AG20443 (cell line): ENCODE measurements at places on chromosomes 7 and 10.

- no peak for DNase-seq
Observed at GRCh38 chr7:81688622-81689411, 81.0 kb downstream of the HGF start.

GRCh38 chr10:124504711-124505110 is 43.1 kb downstream of the LHPP start:
- DNase-seq: no peak

GRCh38 chr10:29737074-29737593 is 102.4 kb upstream of the SVIL start:
- DNase-seq: peak; percentile 95

DNA sequence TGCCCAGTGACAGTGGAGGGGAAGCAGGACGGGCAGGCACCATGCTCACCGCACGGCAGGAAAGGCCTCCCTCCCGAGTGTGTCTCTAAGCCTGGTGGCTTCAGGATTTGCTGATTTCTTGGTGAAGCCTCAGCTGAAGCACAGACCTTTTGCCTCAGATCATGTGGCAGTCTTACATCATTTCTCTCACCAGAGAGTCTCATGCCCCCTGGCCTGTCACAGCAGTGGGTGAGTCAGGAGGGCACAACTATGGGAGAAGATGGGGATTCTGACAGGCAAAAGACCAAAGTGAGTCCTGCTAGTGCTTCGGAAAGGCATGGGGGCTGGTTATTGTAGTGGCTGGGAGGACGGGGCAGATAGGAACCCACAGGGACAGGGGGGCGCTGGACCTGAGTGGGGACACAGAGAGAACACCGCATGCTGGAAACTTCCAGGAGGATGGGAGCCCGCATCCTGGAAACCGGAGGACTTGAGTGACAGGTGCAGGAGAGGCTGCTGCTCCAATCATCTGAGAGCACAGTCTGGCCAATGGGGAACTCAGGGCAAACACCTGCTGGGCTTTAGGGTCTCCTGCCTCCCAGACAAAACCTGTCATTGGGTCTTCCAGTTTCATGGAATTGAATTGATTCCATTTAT is 166.8 kb downstream of the ADARB2 start:
- no peak for DNase-seq

GRCh38 chr10:90888387-90888786 is 16.6 kb downstream of the RPP30 start:
- DNase-seq: no peak

GRCh38 chr10:72889391-72889831 is 4.1 kb upstream of the OIT3 start:
- no peak for DNase-seq

- peak; percentile 45 for DNase-seq
Observed at GRCh38 chr7:17147409-17147808, 151.0 kb upstream of the AHR start.

DNA sequence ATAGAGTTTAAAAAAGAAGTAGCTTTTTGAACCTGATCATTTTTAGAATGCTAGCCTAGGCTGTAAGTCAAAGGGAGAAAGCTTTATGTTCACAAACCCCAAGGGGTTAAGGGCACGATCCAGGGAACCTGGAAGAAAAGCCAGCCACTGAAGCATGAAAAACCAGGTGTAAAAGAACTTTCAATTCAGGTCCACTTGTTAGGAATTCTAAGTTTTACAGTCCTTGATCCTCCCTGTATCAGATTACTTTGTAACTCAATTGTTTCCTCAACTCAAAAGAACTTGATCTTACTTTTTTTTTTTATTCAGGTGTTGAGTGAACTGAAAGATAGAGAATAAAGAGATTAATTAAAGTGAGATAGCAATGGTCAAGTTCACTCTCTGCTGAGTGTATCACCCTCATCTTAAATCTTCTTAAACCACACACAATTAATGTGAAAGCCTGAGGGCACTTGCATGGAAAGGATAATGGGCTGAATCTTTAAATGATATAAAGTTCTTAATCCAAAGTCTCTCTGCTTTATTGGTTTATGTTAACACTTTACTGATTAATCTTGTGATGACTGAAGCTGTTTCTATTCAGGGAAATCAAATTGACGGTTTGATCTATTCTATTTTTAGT is 672.2 kb upstream of the LRRN3 start:
- no peak for DNase-seq

DNA sequence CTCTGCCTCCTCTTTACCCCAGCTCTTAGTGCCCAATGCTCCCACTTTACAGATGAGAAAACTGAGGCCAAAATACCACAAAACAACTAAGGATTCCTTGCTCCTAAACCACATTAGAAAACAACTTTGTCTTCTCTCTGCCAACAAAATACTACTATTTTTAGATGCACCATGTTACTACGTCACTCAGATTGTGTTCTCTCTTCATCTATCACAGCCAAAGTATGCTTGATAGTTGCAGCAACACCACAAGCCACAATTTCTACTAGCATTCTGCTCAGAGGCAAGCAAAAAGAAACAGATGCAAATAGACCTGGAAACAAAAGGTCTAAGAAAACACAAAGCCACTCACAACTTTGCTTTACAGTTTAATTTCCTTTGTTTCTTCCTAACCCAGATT is 3.3 kb upstream of the PDE1C start:
- DNase-seq: no peak

- no peak for DNase-seq
Observed at GRCh38 chr10:117710181-117710798, 167.7 kb downstream of the EMX2 start.

DNA sequence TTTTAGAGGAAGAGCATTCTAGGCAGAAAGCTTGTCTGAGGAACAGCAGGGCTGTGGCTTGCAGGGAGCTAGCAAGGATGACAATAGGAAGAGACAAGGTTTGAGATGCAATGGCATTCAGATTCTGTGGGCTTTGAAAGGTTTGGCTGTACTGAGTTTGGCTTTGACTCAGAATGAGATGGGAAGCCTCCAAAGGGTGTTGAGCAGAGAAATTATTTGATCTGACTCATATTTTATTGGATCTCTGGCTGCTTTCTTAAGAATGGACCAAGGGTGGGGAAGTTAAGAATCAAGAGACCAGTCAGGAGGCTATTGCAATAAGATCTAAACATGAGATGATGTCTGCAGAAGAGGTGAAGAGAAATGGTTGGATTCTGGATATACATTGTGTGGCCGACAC is 273.2 kb downstream of the CDK14 start:
- peak; percentile 14 for DNase-seq

DNA sequence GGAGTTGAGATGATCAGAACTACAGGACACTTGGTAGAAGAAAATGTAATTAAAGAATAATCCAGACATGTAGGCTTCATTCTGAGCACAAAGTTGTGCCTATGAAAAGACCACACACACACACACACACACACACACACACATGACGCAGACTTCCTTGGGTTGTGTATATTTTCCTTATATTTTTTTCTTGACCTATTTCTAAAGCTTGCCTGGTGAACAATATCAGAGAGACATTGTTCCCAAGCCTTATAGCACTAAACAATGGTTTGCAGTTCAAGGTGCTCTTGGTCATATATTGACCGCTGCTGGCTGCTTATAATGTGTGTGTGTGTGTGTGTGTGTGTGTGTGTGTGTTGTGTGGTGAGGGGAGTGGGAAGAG is 202.7 kb downstream of the PRPF18 start:
- DNase-seq: no peak

- DNase-seq: peak; percentile 11
Observed at GRCh38 chr7:40604601-40605438, 470.0 kb downstream of the SUGCT start.

GRCh38 chr10:60387531-60387930 is 2.1 kb downstream of the ANK3 start:
- no peak for DNase-seq

- no peak for DNase-seq
Observed at GRCh38 chr10:46227936-46228562, 58.7 kb upstream of the ANTXRL start.

- no peak for DNase-seq
Observed at GRCh38 chr7:139562491-139562890, 39.0 kb downstream of the CLEC2L start.

- peak; percentile 63 for DNase-seq
Observed at GRCh38 chr7:43658718-43659548, 70.4 kb downstream of the COA1 start.

- DNase-seq: no peak
Observed at GRCh38 chr10:10418387-10418786, 599.3 kb upstream of the CELF2 start.

DNA sequence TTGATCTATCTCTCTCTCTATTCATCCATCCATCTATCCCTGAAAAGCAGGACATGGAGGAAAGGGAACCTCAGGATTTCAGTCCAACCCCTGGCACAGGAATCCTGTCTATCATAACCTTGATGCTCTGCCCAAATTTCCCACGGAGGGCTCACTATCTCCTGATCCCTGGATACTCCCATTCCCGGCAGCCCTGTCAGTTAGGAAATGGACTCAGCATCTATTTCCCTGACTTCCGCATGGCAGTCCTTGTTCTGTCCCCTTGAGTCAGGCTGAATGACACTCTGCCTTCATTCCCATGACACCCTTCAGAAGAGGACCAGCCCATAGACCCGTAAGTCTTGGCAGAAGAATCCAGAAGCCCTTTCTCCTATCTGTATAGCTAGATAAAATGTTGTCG is 77.7 kb downstream of the VWA2 start:
- no peak for DNase-seq

DNA sequence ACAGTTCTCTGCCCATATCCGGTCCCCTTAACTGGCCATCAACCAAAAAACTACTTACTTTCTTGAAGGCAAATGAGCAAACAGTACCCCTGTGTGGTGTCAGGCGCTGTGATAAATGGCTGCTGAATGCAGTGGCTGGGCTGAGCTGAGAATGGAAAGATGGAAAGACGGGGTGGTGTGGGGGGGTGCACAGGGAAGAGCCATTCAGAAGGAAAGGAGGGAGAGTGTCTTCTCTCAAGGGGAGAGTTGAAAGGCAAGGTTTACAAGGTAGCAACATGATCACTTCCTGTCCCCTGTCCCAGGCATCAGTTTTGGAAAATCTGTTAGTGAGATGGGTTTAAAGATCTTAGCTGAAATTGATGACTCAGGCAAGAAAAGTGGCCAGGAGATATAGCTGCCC is 22.5 kb downstream of the EMX2 start:
- no peak for DNase-seq

GRCh38 chr10:85734791-85735190 is 631.8 kb downstream of the GRID1 start:
- DNase-seq: no peak

DNA sequence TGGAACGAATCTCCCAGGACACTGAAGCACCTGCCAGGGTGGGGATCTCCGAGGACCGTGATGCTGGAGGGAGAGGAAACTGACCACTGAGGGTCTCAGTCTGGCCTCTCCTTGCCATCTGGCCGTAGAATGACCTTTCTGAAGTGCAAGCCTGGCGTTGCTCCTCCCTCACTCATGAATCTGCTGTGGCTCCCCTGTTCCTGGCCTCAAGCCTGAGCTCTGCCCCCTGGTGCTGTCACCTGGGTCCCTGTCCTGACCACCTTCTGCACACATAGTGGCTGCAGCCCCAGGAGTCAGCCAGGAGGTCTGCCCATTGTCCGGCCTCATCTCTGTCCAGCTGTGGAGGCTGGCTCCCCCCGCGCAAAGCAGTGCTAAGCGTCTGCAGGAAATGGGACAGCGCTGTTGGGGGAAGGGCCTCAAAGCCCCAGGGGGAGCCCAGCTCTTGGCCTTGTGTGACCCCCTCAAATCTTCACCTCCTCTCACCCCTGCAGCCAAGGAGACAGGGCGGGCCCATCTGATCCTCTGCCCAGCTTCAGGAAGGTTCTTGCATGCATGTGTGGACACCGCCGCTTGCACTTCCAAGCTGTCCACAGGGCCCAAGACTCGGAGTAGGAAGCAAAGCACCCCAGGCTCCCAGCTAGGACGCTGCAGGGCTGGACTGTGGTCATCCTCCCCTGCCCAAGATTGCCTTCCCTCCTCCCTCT is 65.7 kb downstream of the MYL10 start:
- no peak for DNase-seq

DNA sequence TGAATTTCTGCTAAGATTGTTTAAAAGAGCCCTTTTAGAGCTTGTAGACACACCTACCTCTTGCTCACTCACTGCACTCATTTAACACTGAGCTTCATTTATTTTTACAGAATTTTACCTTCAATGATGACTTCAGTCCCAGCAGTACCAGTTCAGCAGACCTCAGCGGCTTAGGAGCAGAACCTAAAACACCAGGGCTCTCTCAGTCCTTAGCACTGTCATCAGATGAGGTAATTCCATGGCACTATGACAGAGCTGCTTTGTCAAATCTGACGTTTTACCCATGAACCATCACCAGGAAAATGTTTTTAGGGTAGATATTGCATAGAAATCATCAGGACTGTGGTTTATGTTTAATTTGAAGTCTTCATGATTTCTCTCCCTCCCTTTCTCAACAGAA is 38.2 kb downstream of the PON1 start:
- DNase-seq: no peak

DNA sequence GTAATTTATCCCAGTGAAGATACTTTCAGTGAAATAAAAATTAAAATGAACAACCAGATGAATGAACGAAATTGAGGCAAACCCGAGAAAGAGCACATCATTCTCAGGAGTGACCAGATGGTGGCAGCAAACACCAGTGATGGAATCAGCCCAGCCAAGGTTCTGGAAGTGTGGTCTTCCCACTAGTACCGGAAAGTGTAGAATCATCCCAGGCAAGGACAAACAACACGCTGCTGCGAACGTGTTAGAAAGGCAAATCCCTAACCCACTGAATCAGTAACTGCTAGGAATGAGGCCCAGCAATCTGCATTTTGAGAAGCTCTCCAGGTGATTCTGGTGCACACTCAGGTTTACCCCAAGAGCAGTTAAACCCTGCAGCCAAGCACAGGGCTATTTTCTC is 15.5 kb upstream of the SLC18A3 start:
- DNase-seq: peak; percentile 88

DNA sequence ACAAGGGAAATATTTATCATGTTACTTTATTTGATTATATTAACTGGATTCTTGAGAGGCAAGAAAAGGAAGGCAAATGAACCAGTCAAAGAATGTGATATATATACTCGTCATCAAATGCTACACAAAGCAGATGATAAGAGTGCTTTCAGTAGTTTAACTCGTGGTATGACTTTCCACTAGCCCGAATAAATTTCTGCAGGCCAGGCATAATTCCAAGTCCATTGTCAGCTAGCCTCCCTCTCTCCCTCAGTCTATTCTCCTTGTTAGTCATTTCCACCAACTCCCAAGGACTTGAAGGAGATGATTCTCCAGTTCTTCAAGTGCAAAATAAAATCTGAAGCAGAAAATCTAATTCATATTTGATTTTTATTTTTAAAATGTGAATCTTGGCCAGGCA is 190.5 kb downstream of the GLI3 start:
- DNase-seq: no peak

- DNase-seq: no peak
Observed at GRCh38 chr7:123096434-123096833, 100.9 kb upstream of the TAS2R16 start.

DNA sequence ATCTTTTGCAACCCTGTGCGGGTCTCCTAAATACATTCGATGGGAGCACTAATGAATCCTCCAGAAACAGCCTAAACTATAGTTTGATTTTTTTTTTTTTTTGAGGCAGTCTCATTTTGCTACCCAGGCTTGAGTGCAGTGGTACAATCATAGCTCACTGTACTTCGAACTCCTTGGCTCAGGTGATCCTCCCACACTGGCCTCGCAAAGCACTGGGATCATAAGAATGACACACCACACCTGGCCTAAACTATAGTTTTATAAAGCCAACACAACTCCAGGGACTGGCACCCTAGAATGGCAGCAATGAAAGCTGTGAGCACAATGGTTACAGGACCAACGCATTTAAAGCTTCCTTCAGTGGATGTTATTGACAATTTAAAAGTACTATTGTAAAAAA is 14.5 kb upstream of the JMJD1C start:
- DNase-seq: no peak
